ENCODE measurements at places on chromosomes 1 and 21. TPM values are rescaled to one million over a fixed set of nuclear protein-coding genes. Genes with fewer than 3 reads are reported as not detected.

GRCh38 chr1:48761411-48761810 lies 15.3 kb downstream of the BEND5 start:
- no peaks in the 10 kb centered on the region for H3K27me3 ChIP-seq
- H3K4me1 ChIP-seq: no peaks in the 10 kb centered on the region
- peaks cover 34% of the 10 kb centered on the region for H3K36me3 ChIP-seq
- no peak overlapping the region for H3K4me3 ChIP-seq
- no peak overlapping the region for H3K27ac ChIP-seq

DNA sequence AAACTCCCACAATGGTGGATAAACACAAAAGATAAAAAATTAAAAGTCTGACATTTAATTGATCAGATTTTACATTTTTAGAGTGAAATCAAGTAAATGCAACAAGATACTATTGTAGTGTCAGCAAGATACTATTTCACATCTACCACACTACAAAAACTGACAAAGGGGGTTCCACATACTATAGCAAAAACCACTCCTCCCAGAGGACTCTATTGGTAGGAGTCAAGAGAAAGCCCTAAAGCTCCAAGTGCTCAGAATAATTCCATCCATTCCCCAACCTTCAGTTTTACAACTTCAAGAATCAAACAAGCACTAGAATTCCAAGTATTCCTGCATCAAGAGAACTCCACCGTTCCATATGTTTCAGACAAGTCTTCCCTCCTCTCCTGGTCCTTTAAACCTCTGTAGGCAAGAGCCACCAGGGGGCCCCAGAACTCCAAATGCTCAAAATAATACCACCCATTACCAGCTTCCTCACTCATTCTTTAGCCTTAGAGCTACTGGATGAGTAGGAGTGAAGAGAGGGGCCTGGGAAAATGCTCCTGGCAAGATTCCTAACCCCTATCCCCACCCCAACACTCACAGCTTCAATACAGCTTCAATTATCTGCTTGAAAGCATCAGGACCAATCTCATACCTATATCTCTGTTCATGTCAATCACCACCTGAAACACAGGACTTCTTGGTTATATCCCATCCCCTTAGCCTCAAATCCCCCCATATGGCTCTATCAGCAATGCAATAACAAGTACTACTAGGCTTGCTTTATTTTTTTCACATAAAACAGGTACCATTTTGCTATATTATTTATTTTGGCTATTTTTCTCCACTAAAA lies 9.9 kb downstream of the TOR1AIP2 start:
- H3K36me3 ChIP-seq: peaks cover 62% of the 10 kb centered on the region
- no peak overlapping the region for H3K4me3 ChIP-seq

DNA sequence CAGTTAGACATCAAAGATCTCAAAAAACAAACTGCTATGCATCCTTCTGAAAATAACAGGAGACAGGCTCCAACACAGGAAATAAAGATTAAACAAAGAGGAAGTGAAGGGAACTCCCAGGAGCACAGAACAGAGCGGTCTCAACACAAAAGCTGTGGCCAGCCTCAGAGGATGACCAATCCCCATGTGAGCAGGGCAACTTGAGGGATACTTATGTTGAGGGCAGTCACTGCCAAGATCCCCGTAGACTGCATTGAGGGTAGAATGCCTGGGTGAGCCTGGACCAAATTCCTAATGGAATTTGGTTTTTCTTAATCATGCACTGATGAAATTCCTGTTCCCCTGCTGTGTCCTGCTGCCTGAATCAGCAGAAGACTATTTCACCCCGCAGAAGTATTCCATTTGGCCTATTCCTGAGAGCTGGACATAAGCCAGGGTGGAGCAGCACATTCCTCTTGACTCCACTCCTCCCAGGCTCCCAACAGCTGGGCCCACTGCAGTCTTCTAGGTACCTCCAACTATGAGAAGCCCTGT lies 49.0 kb downstream of the JAK1 start:
- H3K27me3 ChIP-seq: no peaks in the 10 kb centered on the region
- DNase-seq: peak; percentile 54
- no peaks in the 10 kb centered on the region for H3K36me3 ChIP-seq
- peak overlapping the region; percentile 46 for H3K27ac ChIP-seq
- peaks cover 64% of the 10 kb centered on the region for H3K4me1 ChIP-seq
- H3K4me3 ChIP-seq: no peak overlapping the region

RIPK4 gene
- 8.7 TPM for total RNA-seq
